ENCODE measurements at places on chromosomes 4 and X.

DNA sequence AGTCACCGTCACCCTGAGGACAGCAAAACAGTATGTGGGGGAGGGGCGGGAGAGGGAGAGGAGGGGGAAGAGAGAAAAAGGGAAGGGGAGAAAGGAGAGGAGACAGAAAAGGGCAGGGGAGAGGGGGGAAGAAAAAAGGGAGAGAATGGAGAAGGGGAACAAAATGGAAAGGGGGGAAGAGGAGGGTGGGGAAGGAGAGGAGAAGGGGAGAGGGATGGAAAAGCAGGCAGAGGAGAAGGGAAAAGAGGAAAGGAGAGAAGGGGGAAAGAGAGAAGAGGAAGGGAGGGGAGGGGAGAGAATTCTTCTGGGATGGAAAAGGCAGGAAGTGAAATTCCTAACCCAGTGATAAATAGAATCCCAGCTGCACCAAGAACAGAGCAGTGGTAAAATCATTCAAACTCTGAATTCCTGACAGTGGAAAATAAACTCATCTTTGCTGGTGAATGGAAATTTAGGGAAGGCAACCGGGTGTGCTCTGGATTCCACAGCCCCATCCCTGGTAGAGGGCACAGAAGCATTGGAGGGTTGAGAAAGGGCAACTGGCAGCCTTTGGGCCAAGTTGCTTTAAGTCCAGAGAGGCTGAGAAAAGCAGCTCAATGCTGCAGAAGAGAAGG, 244.2 kb downstream of the BCOR start:
- no peak for DNase-seq

GRCh38 chr4:2933566-2934076, 29.6 kb downstream of the NOP14 start:
- DNase-seq = no peak

DNA sequence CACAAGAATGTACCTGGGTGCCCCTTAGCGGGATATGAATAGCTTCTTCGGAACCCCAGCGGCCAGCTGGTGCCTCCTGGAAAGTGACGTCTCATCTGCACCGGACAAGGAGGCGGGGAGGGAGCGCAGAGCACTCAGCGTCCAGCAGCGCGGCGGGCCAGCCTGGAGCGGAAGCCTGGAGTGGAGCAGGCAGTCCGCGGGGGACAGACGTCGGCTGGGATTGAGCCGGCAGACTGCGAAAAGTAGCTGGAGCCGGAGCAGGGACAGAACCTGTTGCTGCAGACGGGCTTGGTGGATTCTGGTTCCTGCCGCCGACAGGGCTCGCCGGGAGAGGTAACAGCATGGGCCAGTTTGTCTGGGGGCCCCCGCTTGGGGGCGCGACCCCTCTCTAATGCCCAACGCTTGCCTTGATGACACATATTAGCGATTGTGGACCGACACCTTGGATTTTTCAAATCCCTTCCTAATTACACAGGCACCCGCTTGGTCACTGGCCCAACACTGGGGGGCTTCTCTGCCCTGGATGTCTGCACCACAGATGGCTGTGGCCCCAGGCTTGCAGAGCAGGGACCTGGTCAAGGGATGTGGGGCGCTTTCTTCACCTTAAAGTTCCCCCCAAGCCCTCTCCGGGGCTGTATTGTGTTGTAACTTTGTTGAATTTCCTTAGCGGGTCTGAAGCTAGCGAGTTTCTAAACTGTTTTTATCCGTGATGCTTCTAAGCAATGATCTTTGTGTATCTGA, at the start of gene NPFFR2:
TSS of gene NPFFR2 (plus strand) at position 133 of the 741 bp plus-strand sequence. CDS start 96,592 bp downstream, outside the sequence.
- DNase-seq = no peak

- no peak for DNase-seq
These were observed 19.8 kb upstream of the TMLHE start for GRCh38 chrX:155632431-155633100.

DNA sequence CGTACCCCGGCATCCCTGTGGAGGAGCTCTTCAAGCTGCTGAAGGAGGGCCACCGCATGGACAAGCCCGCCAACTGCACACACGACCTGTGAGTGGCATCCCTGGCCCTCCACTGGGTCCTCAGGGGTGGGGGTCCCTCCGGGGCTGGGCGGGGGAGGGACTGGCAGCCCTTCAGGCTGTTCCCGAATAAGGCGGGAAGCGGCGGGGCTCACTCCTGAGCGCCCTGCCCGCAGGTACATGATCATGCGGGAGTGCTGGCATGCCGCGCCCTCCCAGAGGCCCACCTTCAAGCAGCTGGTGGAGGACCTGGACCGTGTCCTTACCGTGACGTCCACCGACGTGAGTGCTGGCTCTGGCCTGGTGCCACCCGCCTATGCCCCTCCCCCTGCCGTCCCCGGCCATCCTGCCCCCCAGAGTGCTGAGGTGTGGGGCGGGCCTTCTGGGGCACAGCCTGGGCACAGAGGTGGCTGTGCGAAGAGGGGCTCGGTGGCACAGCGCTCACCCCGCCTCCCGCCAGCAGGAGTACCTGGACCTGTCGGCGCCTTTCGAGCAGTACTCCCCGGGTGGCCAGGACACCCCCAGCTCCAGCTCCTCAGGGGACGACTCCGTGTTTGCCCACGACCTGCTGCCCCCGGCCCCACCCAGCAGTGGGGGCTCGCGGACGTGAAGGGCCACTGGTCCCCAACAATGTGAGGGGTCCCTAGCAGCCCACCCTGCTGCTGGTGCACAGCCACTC, 13.7 kb downstream of the FGFR3 start:
- DNase-seq = no peak

DNA sequence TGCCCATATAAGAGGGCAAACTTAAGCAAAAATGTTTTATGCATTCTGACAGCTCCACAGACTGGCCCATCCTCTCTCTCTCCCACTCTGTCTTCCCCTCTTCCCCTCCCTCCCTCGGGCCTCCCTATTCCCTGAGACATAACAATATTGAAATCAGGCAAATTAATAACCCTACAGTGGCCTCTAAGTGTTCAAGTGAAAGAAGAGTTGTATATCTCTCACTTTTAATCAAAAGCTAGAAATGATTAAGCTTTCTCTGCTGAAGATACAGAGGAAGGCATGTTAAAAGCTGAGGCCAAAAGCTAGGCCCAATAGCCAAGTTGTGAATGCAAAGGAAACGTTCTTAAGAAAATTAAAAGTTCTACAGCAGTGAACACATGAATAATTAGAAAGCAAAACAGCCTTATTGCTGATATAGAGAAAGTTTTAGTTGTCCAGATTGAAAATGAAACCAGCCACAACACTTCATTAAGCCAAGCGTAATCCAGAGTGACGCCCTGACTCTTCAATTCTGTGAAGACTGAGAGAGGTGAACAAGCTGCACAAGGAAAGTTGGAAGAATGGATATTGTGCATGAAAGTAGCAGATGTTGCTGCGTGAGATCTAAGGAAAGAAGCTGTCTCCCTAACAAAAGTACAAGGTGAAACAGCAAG, 54.9 kb downstream of the USO1 start:
- no peak for DNase-seq

DNA sequence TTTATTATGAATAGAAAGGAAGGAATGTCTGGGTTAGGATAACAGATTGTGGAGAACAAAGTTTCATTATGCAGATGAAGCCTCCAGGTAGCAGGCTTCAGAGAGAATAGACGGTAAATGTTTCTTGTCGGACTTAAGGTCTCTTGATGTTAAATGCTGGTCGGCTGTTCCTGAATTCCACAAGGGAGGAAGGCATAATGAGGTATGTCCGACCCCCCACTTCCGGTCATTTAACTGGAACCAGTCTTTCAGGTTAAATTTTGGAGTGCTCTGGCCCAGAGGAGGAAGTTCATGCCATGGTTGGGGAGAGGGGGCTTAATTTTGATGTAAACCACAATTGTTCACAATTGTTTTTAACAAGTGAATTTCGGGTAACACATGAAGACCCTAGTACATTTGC, 158.1 kb upstream of the VCX3A start:
- no peak for DNase-seq

DNA sequence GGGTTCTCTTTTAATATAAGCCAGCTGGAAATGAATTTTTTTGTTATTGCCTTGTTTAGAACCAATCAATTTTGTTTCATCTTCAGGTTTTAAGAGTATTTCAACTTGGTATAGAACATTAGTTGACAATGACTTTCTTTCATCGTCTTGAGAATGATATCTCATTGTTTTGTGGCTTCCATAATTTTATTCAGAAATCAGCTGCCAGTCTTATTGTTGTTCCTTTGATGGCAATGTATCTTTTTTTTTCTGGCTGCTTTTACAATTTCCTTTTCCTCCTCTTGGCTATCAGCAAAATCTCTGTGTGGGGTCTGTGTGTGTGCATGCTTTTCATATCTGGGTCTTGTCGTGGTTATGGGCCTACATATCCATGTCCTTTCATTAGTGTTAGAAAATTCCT, 1536.4 kb upstream of the TENM3 start:
- DNase-seq = no peak

GRCh38 chrX:631802-632365, 1.3 kb downstream of the SHOX start:
- no peak for DNase-seq

DNA sequence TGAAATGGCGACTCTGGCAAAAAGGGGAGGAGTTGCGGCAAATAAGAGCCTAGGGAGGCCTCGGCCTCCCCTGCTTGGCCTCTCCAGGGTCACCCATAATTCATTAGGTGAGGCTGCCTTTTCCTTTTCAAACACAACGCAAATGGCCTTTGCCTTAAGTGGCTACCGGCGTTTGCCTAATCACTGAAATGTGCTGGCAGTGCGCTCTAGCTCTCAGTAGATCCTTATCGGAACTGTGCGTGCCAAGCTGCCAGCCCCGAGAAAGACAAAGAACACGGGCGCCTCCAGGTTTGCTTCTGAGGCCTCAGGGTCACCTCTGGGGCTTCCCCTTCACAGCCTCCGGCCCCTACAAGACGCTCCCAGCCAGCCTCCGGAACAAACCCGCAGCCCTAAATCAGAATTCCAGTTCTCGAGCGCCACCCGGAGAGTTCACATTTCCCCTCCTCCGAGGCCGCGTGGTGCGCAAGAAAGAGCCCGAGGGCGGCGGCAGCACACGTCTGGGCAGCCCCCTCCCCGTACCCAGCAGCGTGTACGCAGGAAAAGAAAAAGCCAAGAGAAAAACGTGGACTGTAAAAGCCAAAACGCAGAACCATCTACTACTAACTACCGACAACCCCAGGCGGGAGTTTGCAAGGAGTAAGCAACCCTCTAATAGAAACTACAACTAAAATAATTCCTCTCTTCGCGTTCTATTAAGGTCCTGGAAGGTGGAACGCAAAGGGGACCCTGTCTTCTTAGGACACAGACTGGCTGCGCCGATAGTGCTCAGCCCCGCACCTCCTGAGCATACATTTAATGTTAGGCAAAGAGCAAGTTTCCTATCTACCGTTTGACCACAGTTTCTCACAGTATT, 76.5 kb upstream of the BCOR start:
- DNase-seq = no peak

- no peak for DNase-seq
These were observed 1.1 kb upstream of the CHST7 start for GRCh38 chrX:46572340-46572936.

DNA sequence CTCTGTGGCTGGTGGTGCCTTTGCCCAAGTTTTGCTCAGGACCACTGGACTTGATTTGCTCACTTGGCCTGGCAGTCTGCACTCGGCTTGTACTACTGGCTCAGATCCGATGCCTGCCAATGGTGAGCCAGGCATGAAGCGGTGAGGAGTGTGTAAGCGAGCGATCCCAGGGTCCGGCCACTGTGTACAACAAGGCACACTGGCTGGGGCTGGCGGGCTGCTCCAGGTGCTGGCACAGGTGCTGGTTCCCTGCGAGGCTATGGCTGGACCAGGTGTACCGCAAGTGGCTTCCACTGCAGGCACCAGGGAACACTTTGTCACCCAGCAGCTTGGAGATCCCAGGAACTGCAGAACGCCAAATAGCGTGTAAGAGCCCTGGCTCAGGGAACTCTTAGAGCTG, 329.7 kb downstream of the CCSER1 start:
- DNase-seq = no peak

DNA sequence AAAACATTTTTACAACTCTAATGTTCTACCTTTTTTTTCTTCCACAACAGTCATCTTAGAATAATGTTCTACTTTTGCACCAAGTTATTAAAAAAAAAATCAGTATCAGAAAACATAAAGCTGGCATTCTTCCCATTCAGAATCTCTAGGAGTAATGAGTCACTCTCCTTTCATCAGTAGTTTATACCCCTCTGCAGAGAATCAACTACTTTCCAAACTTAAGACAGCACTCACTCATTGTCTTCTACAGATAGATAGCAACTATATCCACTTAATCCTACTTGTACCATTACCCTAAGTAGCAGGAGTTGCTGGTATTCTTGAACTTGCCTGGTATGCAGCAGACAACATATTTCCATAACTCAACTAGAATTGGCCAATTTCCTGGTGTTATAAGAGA, 3.2 kb downstream of the TIGD4 start:
- DNase-seq = no peak

GRCh38 chr4:182022909-182023308, 220.3 kb upstream of the TENM3 start:
- DNase-seq = no peak

DNA sequence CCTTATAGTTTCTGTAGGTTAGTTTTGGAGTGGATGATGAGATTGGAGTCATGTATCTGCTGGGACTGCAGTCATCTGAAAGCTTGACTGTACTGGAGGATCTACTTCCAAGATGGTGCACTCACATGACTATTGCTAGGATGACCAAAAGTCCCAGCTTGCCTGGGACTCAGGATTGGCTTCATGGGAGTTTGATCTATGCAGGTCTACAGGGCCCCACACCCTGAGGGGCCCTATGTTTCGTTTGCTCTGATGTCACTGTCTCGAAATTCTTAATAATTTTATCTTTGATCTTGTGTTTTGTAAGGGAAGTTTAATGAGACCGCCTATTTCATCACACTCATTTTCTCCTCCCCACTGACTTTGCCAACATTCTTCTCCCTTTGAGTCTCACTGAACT, at the start of gene SMIM9:
TSS of gene SMIM9 (minus strand) at position 101 of the 400 bp plus-strand sequence. CDS start 3,806 bp downstream, outside the sequence.
- no peak for DNase-seq

GRCh38 chr4:138677212-138677611, 338.4 kb upstream of the NOCT start:
- DNase-seq = no peak

GRCh38 chr4:83993774-83994173, 457.9 kb downstream of the GPAT3 start:
- no peak for DNase-seq

DNA sequence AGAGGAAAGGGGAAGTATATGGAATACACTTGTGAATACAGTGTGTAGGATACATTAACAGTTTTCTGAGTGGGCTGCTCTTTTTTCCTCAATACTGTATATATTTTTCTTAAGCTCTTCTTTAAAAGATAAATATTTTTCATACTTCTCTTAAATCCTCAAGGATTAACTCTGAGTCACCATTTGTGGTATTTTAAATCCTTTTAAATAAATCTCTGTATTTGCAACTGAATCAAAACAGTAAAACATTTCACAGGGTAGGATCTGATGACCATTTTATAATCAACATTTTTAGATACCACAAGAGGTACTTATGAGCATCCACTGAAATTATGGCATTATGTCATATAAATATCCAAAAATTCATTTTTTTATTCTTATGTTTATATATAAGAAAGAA, 87.6 kb downstream of the GAB1 start:
- no peak for DNase-seq

- no peak for DNase-seq
These were observed 320.6 kb upstream of the PPARGC1A start for GRCh38 chr4:24210332-24210902.
